Pancreas (tissue), 10 donors: ENCODE measurements at places on chromosomes 7 and 10.

DNA sequence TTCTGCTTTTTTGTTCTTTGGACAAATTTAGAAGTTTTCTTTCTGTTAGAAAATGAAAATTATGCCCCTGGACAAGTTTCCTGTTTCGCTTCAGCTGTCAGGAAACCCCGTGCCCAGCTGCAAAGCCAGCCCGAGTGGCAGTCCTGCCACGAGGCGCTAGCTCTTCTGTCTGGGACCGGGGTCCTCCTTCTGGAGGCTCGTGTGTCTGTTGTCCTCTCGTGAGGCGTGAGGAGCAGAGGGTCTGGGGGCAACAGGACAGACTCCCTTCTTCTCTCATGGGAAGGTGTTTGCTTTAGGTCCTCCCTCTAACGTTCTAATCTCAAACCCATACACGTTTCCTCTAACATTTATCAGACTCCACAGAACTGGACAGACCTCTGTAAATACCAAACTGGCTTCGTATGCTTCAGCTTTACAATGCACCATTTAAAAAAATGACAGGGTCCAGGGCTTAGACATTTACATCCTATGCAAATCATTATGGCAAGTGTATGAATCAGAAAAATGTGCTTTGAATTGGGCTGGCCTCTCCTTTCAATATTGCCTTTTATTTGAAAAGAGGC lies 184.5 kb upstream of the SHH start:
- DNase-seq: no peak

GRCh38 chr7:45459476-45459875 lies 114.7 kb upstream of the ADCY1 start:
- DNase-seq: no peak

GRCh38 chr10:11772575-11773288 lies 30.6 kb downstream of the ECHDC3 start:
- DNase-seq: no peak

GRCh38 chr7:136104269-136104603 lies 127.1 kb upstream of the MTPN start:
- no peak for DNase-seq

- DNase-seq: peak; percentile 55
Measured at GRCh38 chr7:108455551-108455997, 662 bp downstream of the NRCAM start.

GRCh38 chr10:105827133-105827532 lies 1186.0 kb downstream of the SORCS3 start:
- no peak for DNase-seq

DNA sequence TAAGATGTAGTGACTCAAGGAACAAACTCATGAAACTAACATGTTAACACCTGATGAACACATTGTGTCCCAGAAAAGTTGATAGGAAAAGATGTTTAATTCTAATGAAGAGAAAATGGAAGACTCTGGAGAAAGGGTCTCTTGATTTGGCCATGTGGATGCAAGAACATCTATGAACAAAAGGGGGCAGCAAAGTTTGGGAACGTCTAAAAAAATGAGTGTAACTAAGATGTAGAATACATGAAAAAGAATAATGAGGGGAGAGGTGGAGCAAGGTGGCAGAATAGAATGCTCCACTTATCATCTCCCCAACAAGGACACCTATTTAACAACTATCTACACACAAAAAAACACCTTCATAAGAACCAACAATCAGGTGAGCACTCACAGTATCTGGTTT lies 805.1 kb downstream of the TNS3 start:
- DNase-seq: no peak

- DNase-seq: peak; percentile 27
Measured at GRCh38 chr7:2104107-2104710, 128.5 kb downstream of the MAD1L1 start.

DNA sequence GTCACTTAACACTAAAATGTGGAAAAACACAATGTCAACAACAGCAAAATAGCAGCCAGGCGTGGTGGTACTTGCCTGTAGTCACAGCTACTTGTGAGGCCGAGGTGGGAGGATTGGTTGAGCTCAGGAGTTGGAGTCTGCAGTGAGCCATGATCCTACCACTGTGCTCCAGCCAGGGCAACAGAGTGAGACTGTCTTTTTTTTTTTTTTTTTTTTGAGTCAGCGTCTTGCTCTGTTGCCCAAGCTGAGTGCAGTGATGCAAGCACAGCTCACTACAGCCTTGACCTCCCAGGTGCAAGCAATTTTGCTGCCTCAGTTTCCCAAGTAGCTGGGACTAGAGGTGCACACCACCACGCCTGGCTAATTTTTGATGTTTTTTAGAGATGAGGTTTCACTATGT lies 6.1 kb downstream of the KCTD7 start:
- no peak for DNase-seq

DNA sequence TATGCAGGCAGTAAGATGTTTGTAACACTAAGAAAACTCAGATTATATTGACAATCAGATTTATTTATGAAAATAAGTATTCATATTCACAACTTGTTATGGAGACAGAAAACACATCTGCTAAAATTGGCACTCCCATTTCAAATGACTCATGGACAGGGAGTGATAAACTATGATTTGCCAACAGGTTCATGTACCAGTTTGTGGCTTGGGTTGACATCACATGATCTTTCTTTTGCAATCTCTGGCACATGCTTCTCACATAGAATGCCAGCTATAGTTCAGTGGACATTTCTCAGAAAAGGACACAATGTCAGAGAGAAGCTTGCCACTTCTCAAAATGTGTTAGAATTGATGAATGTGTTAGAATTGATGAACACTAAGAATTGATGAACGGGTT lies 663.2 kb upstream of the ANKRD30A start:
- no peak for DNase-seq

DNA sequence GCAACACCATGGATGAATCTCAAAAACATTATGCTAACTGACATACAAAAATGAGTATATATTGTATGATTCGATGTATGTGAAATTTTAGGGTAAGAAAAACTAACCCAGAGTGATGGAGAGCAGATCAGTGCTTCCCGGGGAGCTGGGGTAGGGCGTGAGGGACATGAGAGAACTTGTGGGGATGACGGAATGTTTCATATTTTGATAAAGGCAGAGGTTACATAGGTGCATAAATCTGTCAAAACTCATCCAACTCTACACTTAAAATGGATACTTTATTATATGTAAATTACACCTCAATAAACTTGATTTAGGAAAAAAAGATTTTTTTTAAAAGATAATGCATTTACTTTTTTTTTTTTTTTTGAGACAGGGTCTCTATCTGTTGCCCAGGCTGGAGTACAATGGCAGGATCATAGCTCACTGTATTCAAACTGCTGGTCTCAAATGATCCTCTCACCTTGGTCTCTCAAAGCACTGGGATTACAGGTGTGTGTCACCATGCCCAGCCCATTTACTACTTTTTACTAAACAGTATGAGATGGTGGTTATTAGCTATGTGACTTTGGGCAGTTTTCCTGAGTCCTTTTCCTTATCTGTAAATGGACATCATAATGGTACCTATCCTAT lies 13.7 kb downstream of the RHEB start:
- no peak for DNase-seq
